Activated naive CD4-positive, alpha-beta T cell treated with anti-CD3 and anti-CD28 coated beads, Interleukin-2, amount 50 U/mL, for 72 hours (primary cell): ENCODE measurements at places on chromosomes 2 and 18.

GRCh38 chr2:222844323-222844722 lies 16.5 kb upstream of the ACSL3 start:
- DNase-seq: no peak

DNA sequence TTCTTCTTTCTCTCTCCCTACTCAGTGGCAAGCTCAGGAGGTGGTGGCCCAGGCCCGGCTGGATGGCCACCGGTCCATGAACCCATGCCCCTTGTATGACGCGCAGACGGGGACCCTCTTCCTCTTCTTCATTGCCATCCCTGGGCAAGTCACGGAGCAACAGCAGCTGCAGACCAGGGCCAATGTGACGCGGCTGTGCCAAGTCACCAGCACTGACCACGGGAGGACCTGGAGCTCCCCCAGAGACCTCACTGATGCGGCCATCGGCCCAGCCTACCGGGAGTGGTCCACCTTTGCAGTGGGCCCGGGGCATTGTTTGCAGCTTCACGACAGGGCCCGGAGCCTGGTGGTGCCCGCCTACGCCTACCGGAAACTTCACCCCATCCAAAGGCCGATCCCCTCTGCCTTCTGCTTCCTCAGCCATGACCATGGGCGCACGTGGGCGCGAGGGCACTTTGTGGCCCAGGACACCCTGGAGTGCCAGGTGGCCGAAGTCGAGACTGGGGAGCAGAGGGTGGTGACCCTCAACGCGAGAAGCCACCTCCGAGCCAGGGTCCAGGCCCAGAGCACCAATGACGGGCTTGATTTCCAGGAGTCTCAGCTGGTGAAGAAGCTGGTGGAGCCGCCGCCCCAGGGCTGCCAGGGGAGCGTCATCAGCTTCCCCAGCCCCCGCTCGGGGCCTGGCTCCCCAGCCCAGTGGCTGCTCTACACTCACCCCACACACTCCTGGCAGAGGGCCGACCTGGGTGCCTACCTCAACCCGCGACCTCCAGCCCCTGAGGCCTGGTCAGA lies 1.8 kb downstream of the NEU2 start:
- DNase-seq: no peak

DNA sequence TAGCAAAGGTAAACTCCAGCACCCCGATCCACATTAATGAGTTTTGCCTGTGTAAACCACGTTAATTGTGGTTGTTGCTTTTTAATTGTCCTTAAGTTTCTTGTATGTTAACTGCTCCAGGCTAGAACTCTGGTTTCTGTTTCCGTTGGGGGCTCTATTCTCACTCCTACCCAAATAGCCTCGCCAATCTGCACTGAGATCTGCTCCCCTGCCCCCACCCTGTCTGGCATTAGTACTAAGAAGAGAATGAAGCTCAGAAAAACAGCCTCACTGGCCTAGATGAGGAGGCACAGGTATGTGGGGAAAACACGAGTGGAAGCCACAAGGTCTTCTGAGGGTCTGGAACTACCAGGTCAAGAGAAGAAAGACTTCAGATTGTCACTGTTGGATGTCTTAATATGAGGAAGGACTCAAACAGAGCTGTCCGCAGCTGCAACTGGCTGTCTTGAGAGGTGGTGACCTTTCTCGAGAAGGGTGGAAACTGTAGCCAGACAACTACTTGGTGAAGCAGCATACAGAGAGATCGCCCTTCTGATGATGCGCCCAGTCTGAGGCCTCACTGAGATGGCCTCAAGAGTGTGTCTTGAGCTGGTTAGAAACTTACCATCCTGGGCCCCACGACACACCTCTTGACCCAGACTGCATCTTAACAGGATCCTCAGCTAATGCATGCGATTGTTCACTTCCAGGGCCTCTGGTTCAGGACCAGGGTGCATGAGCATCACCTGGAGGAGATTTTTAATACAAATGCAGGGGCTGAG lies 73.1 kb downstream of the TGOLN2 start:
- no peak for DNase-seq

- no peak for DNase-seq
These were observed 205.2 kb upstream of the RGPD4 start for GRCh38 chr2:107621186-107622165.

- no peak for DNase-seq
These were observed 33.8 kb upstream of the TEX51 start for GRCh38 chr2:126864861-126865260.

DNA sequence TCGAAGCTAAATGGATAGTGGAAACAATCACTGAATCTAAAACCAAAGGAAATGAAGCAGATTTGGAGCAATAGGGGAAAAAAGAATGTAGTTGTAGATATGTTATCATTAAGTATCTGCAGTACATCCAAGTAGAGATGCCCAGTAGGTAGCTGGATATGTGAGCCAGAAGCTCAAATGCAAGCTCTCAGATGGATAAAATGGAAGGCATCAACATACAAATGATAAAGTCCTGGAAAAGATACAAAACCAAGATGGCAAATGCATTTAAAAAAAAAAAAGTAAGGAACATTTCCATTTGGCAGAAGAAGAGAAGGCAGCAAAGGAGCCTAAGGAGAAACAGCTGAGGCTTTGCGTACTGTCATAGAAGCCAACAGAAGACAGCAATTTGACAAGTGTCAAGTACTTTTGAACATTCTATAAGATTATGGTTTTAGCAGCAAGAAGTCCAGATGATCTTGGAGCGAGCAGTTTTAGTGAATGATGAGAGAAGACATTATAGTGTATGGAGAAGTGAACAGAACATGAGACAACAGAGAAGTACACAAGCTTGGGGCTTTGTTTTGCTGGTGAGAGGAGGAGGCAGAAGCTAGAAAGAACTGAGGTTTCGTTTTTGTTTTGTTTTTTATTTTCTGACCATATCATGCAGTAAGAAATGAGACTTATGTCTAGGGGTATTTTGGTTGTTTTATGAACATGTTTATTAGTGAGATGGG lies 18.3 kb downstream of the ROCK2 start:
- DNase-seq: no peak

DNA sequence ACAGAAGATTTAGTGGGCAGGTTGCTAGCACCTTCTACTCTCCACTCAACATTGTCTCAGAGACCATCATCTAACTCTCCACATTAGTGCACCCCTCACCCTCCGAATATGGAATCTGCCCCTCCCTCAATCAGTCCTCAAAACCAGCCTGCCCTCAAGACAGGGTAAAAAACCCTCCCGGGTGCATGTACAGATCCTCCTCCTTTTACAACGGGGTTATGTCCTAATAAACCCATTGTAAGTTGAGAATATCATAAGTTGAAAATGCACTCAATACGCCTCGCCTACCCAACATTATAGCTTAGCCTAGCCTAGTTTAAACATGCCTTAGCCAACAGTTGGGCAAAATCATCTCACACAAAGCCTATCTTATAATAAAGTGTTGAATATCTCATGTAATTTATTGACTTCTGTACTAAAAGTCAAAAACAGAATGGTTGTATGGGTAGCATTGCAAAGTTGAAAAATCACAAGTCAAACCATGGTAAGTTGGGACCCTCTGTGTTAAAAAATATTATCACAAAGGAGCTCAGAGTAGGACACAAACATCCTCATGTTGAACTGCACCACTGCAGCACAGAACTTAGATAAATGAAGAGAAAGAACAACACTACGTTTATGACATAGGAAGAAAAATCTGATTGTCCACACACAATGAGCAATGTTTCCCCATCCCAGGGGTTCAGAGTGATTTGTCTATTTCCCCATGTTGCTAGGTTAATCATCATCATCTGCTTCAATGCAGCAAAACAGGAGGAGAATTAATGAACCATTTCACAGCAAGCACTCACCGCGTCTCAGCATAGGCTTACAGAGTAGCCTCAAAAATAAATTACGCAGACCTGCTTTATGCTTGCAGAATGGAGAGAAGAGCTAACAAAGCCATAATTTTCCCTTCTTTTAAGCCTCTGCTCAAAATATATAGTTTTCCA lies 184.1 kb upstream of the ARL4C start:
- no peak for DNase-seq
